ENCODE measurements at places on chromosomes 2 and 18.

DNA sequence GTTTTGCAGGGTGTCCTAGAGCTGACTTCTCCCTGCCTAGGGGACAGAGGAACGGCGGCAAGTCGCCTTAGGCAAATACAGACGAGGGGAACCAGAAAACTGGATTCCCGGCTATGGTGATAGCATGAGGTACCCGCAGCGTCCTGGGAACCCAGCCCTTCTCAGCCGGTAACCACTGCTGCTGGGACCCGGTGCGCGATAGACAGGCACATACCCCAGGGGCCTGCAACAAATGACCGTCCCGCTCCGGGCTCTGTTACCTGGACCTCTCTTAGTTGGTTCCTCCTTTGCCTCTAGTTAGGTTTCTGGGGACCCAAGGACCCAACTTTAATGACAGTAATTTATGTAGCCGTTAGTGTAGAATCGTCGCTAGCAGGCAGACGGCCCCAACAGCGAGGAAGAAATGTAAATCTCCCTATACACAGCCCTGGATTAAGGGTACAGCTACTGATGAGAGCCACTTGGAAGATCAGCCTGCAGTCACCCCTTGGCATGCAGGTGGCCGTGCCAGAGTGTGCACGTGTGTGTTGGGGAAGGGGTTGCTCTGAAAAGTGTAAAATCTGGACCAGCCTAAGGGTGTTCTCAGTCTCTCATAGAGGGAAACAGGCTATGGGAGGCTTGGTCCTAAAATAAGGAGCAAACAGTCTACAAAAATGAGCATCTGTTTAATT lies 819 bp upstream of the SERPINE2 start:
- DNase-seq: no peak

- no peak for DNase-seq
Observed at GRCh38 chr2:168478206-168478605, 22.1 kb downstream of the CERS6 start.

- no peak for DNase-seq
Observed at GRCh38 chr2:217228732-217229131, 368.9 kb upstream of the TNP1 start.

DNA sequence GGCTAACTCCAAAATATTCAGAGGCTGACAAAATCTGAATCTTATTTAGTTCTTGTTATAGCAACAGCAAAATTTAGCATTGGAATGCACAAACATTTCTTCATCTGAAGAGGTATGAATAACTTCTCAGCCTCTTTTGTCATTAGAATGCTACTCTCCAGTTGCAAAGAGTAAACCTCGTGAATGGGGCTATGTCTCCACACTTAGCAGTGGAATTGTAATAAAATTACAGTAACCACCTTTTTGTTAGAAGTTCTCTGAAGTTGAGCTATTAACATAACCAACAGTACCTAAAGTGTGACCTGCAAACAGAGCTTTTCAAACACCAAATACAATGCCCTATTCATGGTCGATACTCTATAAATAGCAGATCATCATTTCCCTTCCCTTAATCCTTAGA lies 50.2 kb upstream of the GALNT3 start:
- no peak for DNase-seq

- DNase-seq: no peak
Observed at GRCh38 chr18:47283476-47283875, 32.0 kb upstream of the SKOR2 start.

- DNase-seq: no peak
Observed at GRCh38 chr18:14936313-14936712, 188.3 kb downstream of the ANKRD30B start.

GRCh38 chr2:3701071-3701470 lies 2.3 kb upstream of the DCDC2C start:
- DNase-seq: peak; percentile 13

- peak; percentile 9 for DNase-seq
Observed at GRCh38 chr2:104412384-104412783, 441.5 kb upstream of the POU3F3 start.

GRCh38 chr18:6396276-6396675 lies 18.4 kb downstream of the L3MBTL4 start:
- DNase-seq: no peak

GRCh38 chr2:78676921-78677696 lies 348.4 kb upstream of the REG3G start:
- no peak for DNase-seq

GRCh38 chr2:238720232-238720672 lies 127.6 kb upstream of the TWIST2 start:
- DNase-seq: no peak

DNA sequence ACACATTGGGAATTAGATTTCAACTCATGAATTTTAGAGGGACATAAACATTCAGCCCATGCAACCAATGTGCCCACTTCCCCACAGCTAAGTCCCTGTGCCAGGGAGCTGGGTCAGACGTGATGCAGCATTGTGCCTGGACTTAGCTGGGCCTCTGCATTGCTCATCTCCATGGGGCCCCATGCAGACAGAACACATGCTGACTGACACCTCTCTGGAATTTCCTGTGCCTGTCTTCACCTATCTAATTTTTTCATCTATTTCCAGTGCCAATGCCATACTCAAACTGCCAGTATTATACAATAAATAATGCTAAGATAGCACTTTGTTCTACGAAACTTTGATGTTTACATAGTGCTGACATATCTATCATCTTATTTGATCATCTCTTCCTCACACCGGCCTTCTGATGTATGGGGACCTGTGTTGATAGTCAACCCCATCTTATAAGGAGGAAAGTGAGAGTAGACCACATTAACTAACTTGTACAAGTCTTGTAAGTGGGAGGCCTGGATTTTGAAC lies 92.2 kb downstream of the CDC42EP3 start:
- no peak for DNase-seq

Measured in umbilical cord (tissue), 2 donors.